ENCODE measurements at places on chromosomes 1 and 21.

DNA sequence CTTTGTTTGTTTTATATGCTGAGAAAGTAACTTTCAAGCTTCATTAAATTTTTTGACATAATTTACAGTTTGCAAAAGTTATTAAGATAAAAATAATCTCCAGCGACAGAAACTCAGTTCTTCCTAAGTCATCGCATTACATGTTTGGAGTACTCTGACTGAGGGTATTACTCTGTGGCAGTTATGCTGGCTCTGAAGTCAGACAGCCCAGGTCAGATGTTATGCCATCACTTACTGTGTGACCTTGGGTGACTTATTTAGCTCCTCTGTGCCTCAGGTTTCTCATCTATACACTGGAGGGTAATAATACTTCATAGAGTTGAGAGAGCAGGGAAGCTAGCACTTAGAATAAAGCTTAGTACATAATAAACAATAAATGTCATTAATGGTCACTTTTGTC is 26.4 kb downstream of the PRKAA2 start:
- H3K4me3 ChIP-seq, result no peak overlapping the region
- H3K27ac ChIP-seq, result no peak overlapping the region
- H3K36me3 ChIP-seq, result no peaks in the 10 kb centered on the region

DNA sequence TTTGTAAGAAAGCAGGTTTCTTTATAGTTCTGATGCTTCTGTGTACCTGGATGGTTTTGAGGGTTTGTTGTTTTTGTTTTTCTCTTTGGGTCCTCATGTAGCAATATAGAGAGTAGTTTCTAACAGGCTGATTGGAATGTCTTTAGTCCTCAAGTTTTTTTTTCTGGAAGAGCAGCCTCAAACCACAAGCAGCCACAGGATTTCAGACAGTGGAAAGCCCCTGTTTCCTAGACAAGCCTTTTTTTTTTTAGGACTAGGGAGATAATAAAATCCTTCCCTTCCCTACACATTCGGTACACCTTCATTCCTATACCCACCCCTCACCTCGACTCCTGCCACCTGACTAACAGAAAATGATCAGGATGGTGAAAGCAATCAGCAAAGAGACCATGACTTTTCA is 47.6 kb downstream of the ACP6 start:
- peaks cover 25% of the 10 kb centered on the region for H3K4me1 ChIP-seq
- no peaks in the 10 kb centered on the region for H3K36me3 ChIP-seq
- no peak for DNase-seq

GRCh38 chr1:94025383-94026340 is 95.3 kb downstream of the ABCA4 start:
- no peak overlapping the region for H3K4me3 ChIP-seq
- DNase-seq, result no peak
- peaks cover 13% of the 10 kb centered on the region for H3K27me3 ChIP-seq
- peaks cover 26% of the 10 kb centered on the region for H3K4me1 ChIP-seq
- H3K36me3 ChIP-seq, result no peaks in the 10 kb centered on the region
- no peak overlapping the region for H3K27ac ChIP-seq

DNA sequence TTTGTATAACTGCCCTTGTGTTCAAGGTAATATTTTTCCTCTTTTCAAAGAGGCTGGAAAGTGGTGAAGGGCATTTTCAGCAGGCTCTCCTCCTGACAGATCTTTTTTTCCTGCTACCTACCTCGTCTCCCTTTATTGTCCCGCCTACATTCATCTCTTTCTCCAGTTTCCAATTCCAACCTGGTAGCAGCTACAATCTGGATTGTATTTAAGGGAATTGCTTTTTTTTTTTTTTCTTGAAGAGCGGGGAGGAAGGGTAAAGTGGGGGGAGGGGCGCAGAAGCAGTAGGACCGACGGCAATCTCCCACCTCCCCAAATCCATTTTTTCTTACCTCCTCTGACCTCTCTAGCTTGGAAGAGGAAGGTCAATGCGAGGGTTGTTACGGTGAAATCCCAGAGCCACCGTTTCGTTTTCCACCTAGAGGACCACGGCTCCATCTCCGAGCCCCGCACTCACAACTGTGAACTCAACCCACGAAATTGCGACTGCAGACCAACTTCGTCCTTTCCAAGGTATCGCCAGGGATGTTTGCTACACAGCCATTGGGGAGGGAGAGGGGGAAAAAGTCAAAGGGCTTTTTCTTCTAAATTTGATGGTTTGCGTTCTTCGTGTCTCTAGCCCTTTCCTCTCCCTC is 464 bp downstream of the COL11A1 start:
- H3K27ac ChIP-seq, result no peak overlapping the region
- no peaks in the 10 kb centered on the region for H3K4me1 ChIP-seq
- H3K36me3 ChIP-seq, result no peaks in the 10 kb centered on the region
- DNase-seq, result no peak

DNA sequence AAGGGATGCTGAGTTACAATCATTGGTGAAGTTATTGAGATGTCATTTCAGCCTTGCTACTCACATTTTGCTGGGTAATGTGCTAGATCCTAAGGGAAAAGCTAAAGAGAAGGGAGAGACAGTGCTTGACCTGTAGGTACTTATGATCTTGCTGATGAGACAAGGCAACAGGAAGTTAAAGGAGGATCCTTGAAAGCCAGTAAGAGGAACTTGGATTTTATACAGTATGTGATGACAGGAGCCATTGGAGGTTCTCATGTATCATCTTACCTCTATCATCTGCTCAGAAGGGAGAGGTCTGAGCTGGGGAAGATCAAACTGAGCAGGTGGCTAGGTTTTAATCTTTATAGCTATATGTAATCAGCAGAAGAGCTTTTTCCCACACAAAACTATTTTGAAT is 6.3 kb downstream of the APOBEC4 start:
- DNase-seq, result no peak
- H3K27me3 ChIP-seq, result peaks cover 36% of the 10 kb centered on the region
- peaks cover 2% of the 10 kb centered on the region for H3K4me1 ChIP-seq
- no peaks in the 10 kb centered on the region for H3K36me3 ChIP-seq
- no peak overlapping the region for H3K4me3 ChIP-seq

GRCh38 chr1:221791846-221792245 is 50.0 kb upstream of the DUSP10 start:
- H3K36me3 ChIP-seq, result peaks cover 14% of the 10 kb centered on the region
- H3K27ac ChIP-seq, result no peak overlapping the region
- DNase-seq, result no peak
- H3K4me3 ChIP-seq, result no peak overlapping the region
- H3K4me1 ChIP-seq, result peaks cover 20% of the 10 kb centered on the region

GRCh38 chr1:111084999-111085398 is 54.9 kb downstream of the DRAM2 start:
- DNase-seq, result no peak
- peaks cover 2% of the 10 kb centered on the region for H3K36me3 ChIP-seq
- peaks cover 97% of the 10 kb centered on the region for H3K27me3 ChIP-seq

- no peak for DNase-seq
- no peak overlapping the region for H3K27ac ChIP-seq
- H3K36me3 ChIP-seq, result no peaks in the 10 kb centered on the region
- H3K4me3 ChIP-seq, result no peak overlapping the region
- H3K27me3 ChIP-seq, result peaks cover 48% of the 10 kb centered on the region
- no peaks in the 10 kb centered on the region for H3K4me1 ChIP-seq
These were observed 19.6 kb downstream of the BACE2 start for GRCh38 chr21:41187537-41188025.

GRCh38 chr1:31373056-31373896 is at the start of gene FABP3:
Gene FABP3 (minus strand): TSS chr1:31373076. CDS start chr1:31373014, 62 bp downstream.
- H3K4me1 ChIP-seq, result peaks cover 14% of the 10 kb centered on the region
- H3K27me3 ChIP-seq, result no peaks in the 10 kb centered on the region
- peak within 1 kb of the TSS; percentile 82 for H3K27ac ChIP-seq
- no peak for DNase-seq
- peak within 1 kb of the TSS; percentile 85 for H3K4me3 ChIP-seq
- H3K36me3 ChIP-seq, result no peaks in the 10 kb centered on the region

Data from effector memory CD8-positive, alpha-beta T cell (primary cell).